ENCODE measurements at places on chromosomes 7 and 10.

DNA sequence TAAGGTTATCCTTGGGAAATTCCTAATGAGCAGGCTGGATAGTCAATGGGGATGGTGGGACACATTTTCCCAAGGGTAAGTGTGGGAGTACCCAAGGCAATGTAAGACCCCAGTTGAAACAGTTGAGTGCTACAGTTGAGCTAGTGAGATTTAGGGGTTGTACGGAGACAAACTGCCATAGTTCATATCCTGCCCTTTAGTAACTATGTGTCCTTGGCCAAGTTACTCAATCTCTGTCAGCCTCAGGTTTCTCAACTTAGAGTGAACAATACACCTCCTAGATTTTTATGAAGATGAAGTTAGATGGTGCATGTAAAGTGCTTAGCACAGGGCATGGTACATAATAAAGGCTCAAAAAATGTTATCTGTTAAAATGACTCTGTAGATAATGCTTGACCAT lies 20.5 kb downstream of the HABP2 start:
- DNase-seq = no peak

- no peak for DNase-seq
Measured at GRCh38 chr10:56240471-56240870, 120.6 kb downstream of the ZWINT start.

- no peak for DNase-seq
Measured at GRCh38 chr7:104967088-104967487, 46.9 kb upstream of the KMT2E start.

DNA sequence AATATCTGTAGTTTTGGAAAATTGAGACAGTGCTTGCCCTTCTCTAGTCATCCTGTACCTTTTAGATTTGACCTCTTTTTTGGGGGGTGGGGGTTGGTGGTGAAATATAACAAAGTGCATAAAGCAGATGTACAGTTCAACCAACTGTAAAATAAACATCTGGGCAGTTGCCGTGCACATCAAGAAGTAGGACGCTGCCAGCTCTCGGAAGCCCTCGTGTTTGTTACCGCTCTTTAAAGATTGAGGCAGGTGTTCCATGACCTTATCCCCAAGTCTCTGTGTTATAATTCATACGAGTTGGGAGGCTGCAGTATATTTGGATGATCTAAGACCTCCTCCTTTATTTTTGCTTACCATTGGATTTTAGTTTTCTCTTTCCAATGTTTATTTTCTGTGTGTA lies 55.1 kb downstream of the SDK1 start:
- DNase-seq = no peak

GRCh38 chr7:42605406-42606192 lies 306.3 kb downstream of the C7orf25 start:
- no peak for DNase-seq

DNA sequence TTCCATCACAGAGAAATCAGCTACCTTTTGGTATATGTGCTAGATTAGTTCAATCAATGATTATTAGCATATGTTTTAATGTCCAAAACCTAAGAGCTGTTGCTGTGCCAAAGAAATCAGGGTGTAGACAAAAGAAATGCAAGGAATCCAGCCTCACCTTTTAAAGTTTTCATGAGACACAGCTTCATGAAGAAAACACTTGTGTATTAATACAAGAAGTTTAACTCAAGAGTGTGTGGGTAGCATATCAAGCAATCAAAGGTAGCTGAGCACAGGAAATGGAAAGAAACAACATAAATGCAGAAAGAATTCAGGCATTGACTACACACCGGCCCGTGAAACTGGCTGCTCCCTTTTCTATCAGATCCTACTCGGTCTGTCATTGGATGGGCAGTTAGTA lies 76.0 kb upstream of the CAV2 start:
- no peak for DNase-seq

DNA sequence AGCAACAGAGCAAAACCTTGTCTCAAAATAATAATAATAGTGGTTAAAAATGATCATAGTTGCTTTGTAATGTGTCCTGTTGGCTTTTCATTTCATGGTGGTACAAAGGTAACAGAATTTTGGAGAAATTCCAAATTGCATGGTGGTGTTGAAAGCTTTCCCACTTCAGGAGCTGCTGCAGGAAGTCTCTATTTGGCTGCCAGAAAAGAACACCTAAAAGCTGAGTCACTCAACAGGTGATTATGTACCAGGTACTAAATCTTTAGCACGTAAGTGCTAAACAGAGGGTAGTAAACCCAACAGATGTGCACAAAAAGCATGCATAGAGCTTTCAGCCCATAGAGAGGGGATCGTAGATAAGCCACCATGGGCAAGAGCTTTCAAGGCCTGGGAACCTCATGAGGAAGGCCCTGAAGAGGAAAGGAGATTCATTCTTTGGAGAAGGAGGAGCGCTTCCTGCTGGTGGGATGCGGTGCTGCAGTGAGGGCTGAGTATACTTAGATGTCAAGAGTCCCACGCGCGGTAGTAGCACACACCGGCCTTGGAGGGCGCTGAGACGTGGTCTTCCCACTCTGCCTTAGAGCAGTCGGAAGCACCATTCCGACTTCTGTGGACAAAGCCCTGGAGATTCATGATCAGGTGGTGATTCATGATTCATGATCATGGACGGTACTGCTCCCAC lies 118.7 kb downstream of the RALA start:
- peak; percentile 72 for DNase-seq

DNA sequence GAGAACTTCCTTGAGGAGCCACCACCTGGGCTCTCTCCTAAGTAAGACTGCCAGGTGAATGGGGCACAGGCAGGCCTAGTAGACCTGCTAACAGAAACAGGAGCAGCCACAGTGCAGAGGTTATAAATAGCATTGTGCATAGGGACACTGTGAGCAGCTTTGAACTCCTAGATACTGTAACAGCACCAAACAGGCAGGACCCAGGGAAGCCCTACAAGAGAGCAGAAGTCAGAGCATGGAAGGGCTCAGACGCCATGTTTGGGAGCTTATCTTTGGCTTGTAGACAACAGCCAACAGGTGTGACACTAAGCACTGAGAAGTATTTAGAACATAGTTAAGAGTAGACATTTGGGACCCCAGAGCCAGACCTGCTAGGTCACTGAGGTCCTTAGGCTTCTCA lies 14.5 kb downstream of the XRCC2 start:
- no peak for DNase-seq

DNA sequence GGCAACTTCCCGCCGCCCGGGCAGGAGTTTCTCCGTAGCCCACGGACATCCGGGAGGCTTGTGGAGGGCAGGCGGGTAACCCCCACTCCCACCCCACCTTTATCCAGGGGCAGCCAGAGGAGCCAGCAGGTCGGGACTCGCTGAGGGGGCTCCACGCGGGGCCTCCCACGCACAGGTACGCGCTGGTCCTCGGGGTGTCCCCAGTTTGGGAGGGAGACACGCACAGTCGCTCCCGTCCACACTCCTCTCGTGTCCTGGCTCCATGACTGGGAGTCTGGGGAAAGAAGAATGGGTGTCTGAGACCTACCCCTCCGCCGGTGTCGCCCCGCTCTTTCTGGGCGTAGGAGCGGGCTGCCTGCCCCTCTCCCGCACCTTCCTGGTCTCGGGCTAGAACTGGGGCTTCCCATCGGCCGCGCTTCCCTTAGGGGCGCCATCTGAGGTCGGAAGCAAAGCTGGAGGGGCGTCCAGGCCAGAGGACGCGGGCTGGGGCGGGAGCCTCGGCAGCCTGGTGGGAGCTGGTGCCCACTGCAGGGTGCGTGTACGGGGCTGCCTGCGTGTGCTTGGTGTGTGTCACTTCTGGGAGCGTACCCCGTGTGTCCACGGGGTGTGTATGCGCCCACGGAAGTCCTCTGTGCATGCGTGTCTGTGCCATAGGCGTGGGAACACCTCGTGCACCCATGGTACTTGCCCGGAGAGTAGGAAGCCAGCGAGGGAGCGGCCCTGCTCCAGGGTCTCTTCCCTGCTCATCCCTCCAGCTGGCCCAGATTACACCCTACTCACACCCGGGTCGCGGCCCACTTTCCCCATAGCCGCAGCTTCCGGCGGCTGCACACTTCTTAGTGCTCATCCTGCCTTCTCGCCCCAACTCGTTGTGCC lies 73.0 kb upstream of the LEP start:
- no peak for DNase-seq

DNA sequence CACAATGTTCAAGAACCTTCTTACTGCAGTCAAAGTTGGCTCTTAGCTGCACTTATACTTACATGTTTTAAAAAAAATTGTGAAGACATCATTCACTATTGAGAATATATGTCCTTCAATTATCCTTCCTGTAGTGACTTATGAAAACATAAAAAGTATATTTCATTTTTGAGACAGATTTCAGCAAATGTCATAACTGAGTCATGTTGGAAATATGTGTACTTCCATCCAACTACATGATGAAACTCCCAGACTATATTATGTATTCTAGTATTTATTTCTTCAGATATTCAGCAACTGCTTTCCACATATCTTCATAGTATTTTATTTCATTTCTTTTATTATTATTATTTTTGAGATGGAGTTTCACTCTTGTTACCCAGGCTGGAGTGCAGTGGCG lies 160.2 kb downstream of the ARHGAP12 start:
- no peak for DNase-seq

DNA sequence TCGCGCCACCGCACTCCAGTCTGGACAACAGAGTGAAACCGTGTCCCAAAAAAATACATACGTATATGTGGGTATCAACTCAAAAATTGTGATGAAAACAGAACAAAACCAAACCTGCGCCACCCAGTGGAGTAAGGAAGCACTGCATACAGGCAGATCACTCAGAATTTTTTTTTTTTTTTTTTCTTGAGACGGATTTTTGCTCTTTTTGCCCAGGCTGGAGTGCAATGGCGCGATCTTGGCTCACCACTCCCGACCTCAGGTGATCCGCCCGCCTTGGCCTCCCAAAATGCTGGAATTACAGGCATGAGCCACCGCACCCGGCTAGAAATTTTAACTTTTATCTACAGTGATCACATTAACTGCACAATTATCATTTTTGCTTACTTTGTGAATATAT lies 9.1 kb upstream of the TMEM236 start:
- peak; percentile 87 for DNase-seq

GRCh38 chr10:107856047-107856315 lies 691.5 kb upstream of the SORCS1 start:
- no peak for DNase-seq

GRCh38 chr10:65396997-65397396 lies 1528.8 kb upstream of the LRRTM3 start:
- no peak for DNase-seq

DNA sequence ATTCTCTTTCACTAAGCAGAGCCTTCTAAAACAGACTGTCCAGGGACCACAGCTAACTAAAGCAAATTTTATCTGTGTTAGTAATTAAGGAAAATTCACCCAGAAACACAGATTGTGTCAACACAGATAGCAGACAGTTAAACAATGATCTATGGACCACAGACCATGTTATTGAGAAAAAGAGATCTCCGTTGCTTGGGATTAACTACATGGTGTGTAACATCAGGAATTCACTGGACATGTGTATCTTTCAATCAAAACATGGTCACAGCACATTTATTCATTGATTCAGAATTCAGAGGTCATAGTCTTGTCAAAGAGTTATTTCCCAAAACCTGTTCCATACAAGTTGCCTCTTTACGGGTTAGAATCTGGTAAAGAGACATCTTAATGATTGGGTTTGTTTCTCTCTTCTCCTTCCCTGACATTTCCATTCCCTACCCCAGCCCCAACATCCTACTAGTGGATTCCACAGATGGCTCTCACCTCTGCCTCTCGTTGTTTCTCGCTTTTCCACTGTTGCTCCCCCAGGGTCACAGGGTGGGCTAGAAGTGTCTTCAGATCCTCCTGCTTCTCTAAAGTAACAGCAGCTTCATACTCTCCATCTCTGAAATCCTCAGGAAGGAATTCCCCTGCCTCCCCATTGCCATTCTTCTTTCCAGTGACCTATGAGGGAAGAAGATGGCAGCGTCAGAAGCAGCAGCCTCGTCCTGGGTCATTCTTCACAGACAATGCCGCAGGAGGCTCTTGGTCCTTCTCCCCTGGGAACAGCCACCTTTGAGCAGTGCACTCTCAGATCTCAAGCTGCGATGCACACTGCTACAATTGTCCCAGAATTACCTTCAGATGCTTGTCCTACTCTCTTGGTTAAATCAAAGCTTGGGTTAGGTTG lies 958 bp downstream of the ANKRD1 start:
- DNase-seq = no peak

- no peak for DNase-seq
Measured at GRCh38 chr7:1709900-1710299, 39.8 kb downstream of the ELFN1 start.

GRCh38 chr10:132851451-132851850 lies 65.5 kb upstream of the NKX6-2 start:
- peak; percentile 3 for DNase-seq

GRCh38 chr7:85184599-85185423 lies 2.0 kb downstream of the SEMA3D start:
- no peak for DNase-seq

DNA sequence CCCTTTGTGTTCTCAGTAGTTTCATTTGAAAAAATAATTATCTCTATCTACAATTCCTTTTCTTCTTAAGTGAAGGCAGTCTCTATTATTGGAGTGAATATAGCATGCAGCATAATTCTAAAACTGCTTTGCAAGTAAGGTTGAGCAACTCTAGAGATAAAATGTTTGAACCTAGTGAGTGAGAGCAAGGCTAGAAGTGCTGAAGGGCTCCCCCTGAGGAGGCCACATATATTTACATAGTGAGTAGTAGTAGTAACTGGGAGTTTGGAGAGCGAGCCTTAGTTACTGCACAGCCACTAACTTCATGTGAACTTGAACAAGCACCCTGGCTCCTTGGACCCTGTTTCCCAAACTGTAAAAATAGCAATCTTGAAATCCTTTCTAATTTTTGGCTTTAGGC lies 141.5 kb upstream of the DKK1 start:
- DNase-seq = no peak

- no peak for DNase-seq
Measured at GRCh38 chr10:117477961-117478670, 64.4 kb upstream of the EMX2 start.

DNA sequence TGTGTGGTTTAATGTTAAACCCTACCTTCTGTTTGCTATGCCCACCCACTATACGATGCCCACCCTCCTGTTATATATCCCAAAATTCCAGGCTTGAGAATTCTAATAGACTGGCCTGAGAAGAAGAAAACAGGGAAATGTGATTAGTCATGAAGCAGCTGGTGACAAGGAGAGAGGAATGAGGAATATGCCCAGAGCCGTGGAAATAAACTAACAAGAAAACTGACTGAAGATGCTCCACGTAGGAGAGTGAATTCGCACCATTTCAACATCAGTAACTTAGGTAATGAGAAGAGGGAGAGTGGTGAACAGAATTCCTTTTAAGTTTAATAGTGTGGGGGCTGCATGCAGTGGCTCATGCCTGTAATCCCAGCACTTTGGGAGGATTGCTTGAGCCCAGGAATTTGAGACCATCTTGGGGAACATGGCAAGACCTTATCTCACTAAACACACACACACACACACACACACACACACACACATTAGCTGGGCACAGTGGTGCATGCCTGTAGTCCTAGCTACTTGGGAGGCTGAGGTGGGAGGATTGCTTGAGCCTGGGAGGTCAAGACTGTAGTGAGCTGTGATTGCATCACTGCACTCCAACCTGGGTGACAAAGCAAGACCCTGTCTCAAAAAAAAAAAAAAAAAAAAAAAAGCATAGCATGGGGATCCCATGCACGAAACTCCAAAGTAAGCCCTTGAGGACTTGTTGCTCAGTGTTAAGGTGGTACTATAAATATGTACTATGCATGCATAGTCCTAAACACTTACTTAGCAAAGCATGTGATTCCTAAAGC lies 16.1 kb upstream of the SYPL1 start:
- no peak for DNase-seq
